ENCODE measurements at places on chromosomes 16 and 17.
A peak's percentile ranks its signal among the peaks of the same experiment; 100 is the strongest.

GRCh38 chr17:27602721-27603420 lies 28.1 kb upstream of the LGALS9 start:
- H3K4me1 ChIP-seq = no peaks in the 10 kb centered on the region
- H3K27me3 ChIP-seq = no peaks in the 10 kb centered on the region
- no peak for DNase-seq
- H3K4me3 ChIP-seq = no peak overlapping the region
- no peak overlapping the region for H3K27ac ChIP-seq

DNA sequence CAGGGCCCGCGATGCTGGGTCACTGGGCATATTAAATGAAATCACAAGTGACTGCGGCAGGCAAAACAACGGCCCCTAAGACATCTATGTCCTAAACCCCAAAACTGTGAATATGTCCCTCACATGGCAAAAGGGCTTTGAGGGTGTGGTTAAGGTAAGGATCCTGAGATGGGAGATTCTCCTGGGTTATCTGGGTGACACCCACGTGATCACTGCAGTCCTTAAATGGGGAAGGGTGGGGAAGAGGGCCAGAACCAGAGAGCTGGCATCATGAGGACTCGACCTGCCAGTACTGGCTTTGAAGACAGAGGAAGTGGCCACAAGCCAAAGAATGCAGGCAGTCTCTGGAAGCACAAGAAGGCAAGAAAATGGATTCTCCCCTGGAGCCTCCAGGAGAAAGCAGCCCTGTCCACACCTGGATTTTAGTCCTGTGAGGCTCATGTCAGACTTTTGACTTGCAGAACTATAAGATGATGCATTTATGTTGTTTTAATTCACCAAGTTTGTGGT lies 12.5 kb downstream of the COTL1 start:
- H3K36me3 ChIP-seq = no peaks in the 10 kb centered on the region
- no peak for DNase-seq
- no peaks in the 10 kb centered on the region for H3K27me3 ChIP-seq
- peaks cover 26% of the 10 kb centered on the region for H3K4me1 ChIP-seq
- H3K27ac ChIP-seq = no peak overlapping the region

- H3K4me3 ChIP-seq = no peak overlapping the region
- no peaks in the 10 kb centered on the region for H3K27me3 ChIP-seq
- H3K36me3 ChIP-seq = no peaks in the 10 kb centered on the region
- peaks cover 31% of the 10 kb centered on the region for H3K4me1 ChIP-seq
Observed at GRCh38 chr16:25051406-25052150, 36.4 kb upstream of the ARHGAP17 start.

- H3K36me3 ChIP-seq = peaks cover 29% of the 10 kb centered on the region
- peak overlapping the region; percentile 94 for H3K27ac ChIP-seq
- H3K27me3 ChIP-seq = no peaks in the 10 kb centered on the region
- DNase-seq = no peak
Observed at GRCh38 chr17:28335959-28336871, 654 bp downstream of the TNFAIP1 start.

DNA sequence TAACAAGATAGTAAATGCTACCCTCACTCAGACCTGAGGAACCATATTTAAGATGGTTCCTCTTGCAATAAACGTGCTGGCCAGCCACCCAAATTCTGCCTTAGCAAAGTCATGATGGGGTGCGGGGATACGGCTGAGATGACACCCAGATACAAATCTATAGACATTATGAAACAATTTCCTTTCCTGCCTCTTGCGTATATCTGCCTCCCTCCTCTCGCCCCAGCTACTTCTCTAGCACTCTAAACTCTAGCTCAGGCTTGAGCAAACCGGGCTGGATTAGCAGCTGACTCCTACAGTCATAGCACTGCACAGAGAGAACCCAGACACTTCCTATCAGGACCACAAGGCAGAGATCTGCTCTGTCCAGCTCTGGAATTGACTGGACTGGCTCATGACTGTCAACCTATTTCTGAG lies 22.3 kb downstream of the CD300LF start:
- DNase-seq = no peak
- no peaks in the 10 kb centered on the region for H3K27me3 ChIP-seq
- H3K4me1 ChIP-seq = no peaks in the 10 kb centered on the region

DNA sequence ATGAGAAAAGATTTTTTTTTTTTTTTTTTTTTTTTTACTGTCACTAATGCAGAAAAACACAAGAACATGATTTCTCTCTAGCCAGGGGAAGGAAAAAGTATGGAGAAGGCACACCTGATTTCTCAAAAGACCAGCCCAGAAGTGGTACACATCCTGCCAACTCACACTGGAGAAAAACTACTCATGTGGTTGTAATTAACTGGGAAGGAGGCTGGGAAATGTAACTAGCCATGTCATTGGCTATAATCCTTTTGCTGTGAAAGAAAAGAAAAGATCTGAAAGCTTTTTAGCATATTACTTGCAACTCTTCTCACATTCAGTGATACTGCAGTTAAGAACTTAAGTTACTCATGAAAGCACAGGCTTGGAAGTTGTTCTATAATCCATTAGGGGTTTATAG lies 195.9 kb upstream of the PMFBP1 start:
- no peak overlapping the region for H3K27ac ChIP-seq
- H3K36me3 ChIP-seq = no peaks in the 10 kb centered on the region
- no peaks in the 10 kb centered on the region for H3K27me3 ChIP-seq
- DNase-seq = no peak
- H3K4me3 ChIP-seq = no peak overlapping the region
- H3K4me1 ChIP-seq = no peaks in the 10 kb centered on the region

All from vagina (tissue), 2 donors.